Esophagus (tissue), 2 donors: ENCODE measurements at places on chromosomes 4 and X. TPM values are rescaled to one million over a fixed set of nuclear protein-coding genes. Genes with fewer than 3 reads are reported as not detected.

VEGFD gene
- 0.56 TPM for polyA plus RNA-seq

MEPE gene
- not detected for polyA plus RNA-seq

ASB9 gene
- 0.65 TPM for polyA plus RNA-seq

CFAP99 gene
- 0.07 TPM for polyA plus RNA-seq

TIGD4 gene
- 0.05 TPM for polyA plus RNA-seq

SMR3B gene
- polyA plus RNA-seq, result not detected

ITIH6 gene
- not detected for polyA plus RNA-seq

MAB21L2 gene
- polyA plus RNA-seq, result 0.73 TPM

NXF2 gene
- not detected for polyA plus RNA-seq

SLC9B1 gene
- polyA plus RNA-seq, result 0.08 TPM

TLR1 gene
- 1.2 TPM for polyA plus RNA-seq

COX7B2 gene
- polyA plus RNA-seq, result not detected

SYP gene
- 0.75 TPM for polyA plus RNA-seq

KIAA1210 gene
- under 0.01 TPM for polyA plus RNA-seq

OPHN1 gene
- 0.96 TPM for polyA plus RNA-seq

GAGE12G gene
- polyA plus RNA-seq, result not detected

PABPC5 gene
- polyA plus RNA-seq, result 0.19 TPM

REELD1 gene
- 0.16 TPM for polyA plus RNA-seq

PNMA6F gene
- polyA plus RNA-seq, result not detected

ARMCX2 gene
- 5.9 TPM for polyA plus RNA-seq

RAB40AL gene
- 0.24 TPM for polyA plus RNA-seq

USP11 gene
- polyA plus RNA-seq, result 11.3 TPM

PHKA1 gene
- 3.3 TPM for polyA plus RNA-seq

TMEM271 gene
- polyA plus RNA-seq, result 0.08 TPM

XK gene
- 0.61 TPM for polyA plus RNA-seq

GUCY1B1 gene
- polyA plus RNA-seq, result 1.8 TPM

YY2 gene
- polyA plus RNA-seq, result 0.77 TPM

ARHGAP6 gene
- 0.98 TPM for polyA plus RNA-seq

DDX53 gene
- polyA plus RNA-seq, result not detected

ATP5ME gene
- 570 TPM for polyA plus RNA-seq

APBB2 gene
- 4.0 TPM for polyA plus RNA-seq

PLAC8 gene
- polyA plus RNA-seq, result 88.4 TPM

SRPX2 gene
- 39.7 TPM for polyA plus RNA-seq

CCDC158 gene
- polyA plus RNA-seq, result 0.02 TPM

PFKFB1 gene
- 0.11 TPM for polyA plus RNA-seq

TRPC5OS gene
- polyA plus RNA-seq, result not detected

HTN3 gene
- polyA plus RNA-seq, result not detected

ADAMTS3 gene
- polyA plus RNA-seq, result 0.04 TPM

MAGED4B gene
- 3.8 TPM for polyA plus RNA-seq

PIN4 gene
- 10.5 TPM for polyA plus RNA-seq

PDCL2 gene
- polyA plus RNA-seq, result 1.2 TPM

NONO gene
- polyA plus RNA-seq, result 66.8 TPM
